Activated CD4-positive, alpha-beta T cell treated with anti-CD3 and anti-CD28 coated beads for 1 hour (primary cell): ENCODE measurements at places on chromosomes 3 and 15.

GRCh38 chr15:55770806-55771205 is 27.9 kb upstream of the PRTG start:
- DNase-seq, result no peak

DNA sequence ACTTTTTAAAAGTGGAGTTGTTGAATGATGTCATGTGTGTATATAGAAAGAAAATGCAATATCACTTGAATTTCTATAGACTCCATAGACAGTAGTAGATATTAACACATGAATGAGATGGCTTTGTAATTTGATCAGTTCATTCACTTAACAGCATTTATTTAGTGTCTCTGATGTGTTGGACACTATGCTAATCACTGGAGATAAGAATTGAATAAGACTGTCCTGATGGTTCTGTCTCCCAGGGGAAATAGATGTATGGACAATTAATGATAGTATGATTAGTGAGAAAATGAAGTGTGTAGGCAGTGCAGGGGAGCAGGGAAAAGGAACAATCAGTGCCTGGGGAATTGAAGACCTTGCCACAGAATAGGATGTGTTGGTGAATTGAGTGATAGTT is 72.9 kb downstream of the RIOX2 start:
- DNase-seq, result no peak

DNA sequence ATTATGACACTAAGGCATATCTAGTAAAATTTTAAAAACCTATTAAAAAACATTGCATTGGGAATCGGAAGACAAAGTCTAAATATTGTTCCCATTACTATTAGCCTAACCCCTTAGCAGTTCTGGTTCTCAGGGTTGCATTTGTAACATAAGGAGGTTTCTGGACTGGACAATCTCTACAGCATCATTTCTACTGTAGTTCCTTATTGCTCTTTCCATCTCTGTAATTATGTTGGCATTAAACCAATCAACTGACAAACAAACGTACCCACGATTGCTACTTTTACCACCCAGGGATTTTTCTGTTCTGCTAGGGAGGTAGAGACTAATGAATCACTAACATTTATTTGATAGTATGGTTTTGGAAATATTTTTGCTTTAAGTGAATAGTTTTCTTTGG is 190.8 kb downstream of the CBLB start:
- no peak for DNase-seq

- no peak for DNase-seq
These were observed 36.2 kb downstream of the SPINK8 start for GRCh38 chr3:48297111-48297810.

GRCh38 chr3:58366699-58367098 is 34.0 kb downstream of the PXK start:
- DNase-seq, result no peak

GRCh38 chr3:184015381-184016019 is 2.2 kb downstream of the ABCC5 start:
- DNase-seq, result no peak

DNA sequence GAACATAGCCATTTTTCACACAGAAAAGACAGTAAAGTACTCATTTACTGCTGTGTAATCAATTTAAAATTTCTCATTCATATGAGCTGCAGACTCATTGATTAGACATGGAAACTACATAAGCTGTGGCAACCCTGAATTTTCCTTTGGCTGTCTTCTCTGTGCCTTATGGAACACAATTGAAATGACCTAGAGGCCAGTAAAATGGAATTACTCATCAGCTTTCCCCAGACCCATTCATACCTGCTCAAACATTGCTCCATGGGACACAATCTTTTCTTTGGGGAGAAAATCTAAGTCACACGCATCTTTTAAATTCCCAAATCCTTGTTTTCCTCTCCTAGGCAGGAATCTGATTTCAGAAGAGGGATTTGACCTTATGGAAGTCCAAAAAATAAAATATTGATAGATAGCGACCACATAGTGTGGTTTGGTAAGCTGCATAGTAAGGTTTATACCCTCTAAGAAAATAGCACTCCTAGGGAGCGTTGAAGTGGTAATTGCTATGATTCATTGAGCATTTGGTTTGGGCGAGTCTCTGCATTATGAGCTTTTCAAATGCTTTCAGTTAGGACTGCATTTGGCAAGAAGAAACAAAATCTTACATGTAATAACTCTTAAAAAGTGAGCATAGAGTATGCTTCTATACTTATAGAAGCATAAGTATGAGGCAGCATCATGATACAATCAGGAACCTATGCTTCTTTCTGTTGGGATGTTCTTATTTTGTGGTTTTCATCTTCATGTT is 243.4 kb upstream of the GADL1 start:
- DNase-seq, result no peak

DNA sequence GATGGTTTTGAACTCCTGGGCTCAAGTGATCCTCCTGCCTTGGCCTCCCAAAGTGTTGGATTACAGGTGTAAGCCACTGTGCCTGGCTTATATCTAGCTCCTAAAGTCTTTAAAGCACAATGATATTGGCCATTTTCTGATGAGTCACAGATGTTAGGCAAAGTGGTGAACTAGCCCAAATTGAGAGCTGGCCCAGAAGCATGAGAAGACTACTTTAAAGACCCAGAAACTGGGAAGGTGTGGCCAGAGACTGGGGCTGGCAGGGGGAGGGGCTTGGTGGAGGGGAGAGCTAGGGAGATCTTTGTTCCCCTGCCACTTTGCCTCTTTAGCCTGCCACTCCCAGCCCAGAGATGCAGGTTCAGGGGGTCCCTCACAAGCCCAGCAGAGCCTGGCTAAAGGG is 21.6 kb downstream of the CHRNA3 start:
- DNase-seq, result no peak

DNA sequence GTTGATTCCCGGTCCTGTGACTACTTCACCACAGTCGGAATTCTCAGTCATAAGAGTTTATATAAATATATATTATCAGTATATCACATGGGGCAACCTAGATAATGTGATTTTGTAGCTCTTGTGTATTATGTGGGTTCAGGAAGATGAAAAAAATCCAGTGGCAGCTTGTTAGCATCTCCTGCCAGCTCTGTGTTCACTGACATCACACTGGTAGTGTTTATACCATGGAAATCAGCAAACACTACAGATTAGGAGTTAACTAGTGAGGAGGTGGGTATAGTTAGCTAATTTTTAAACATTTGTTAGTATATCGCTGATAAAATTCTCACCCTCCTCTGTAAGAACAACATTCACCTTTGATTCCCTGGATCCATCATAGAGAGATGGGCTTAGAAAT is 44.5 kb upstream of the KCNMB2 start:
- DNase-seq, result no peak

GRCh38 chr3:15042936-15043335 is 22.2 kb downstream of the MRPS25 start:
- no peak for DNase-seq

DNA sequence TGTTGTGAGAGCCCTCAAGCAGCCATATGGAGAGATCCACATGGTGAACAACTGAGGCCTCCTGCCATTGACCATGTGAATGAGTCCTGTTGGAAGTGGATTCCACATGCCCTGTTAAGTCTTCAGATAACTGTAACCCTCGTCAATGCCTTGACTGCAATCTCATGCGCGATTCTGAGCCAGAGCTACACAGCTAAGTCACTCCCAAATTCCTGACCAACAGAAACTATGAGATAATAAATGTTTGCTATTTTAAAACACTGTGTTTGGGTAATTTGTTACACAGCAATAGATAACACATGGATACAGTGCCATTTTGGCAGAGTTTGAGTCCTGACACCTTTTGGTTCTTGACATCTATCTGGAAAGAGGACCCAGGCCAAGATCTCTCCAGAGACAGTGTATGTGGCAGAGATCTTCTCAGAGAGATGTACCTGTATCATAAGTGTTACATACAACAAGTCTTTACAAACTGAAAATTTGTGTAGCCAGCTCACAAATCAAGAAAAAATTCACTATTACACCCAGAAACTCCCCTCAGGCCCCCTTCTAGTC is 34.5 kb upstream of the BNC1 start:
- no peak for DNase-seq

- DNase-seq, result no peak
These were observed 283.2 kb downstream of the ZBTB20 start for GRCh38 chr3:114863848-114864247.

GRCh38 chr3:17840126-17840525 is 97.7 kb upstream of the TBC1D5 start:
- no peak for DNase-seq

DNA sequence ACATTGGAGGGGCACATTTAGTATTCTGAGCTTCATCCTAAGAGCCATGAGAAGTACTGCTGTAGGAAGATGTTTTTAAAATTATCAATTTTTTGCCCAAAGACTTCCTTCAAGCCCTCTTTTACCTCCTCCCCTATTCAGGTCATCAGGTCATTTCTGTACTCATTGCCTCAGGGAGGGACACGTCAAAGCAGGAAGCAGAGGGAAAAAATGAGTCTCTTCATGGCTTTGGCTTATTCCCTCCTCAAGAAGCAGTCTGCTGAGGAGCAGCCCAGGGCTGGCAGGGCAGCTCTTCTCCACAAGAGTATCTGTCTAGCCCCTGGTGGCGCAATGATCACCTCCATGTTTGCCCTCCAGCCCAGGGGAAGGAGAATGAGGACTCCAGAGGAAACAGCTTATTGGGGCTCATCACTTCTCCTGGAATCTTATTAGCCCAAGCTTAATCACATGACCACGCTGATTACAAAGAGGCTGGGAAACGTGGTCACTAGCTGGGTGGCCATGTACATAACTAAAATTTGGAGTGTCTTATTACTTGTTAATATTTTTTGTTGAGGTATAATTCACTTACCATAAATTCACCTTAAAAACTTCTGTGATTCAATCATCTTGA is 44.2 kb upstream of the GATA2 start:
- DNase-seq, result no peak

DNA sequence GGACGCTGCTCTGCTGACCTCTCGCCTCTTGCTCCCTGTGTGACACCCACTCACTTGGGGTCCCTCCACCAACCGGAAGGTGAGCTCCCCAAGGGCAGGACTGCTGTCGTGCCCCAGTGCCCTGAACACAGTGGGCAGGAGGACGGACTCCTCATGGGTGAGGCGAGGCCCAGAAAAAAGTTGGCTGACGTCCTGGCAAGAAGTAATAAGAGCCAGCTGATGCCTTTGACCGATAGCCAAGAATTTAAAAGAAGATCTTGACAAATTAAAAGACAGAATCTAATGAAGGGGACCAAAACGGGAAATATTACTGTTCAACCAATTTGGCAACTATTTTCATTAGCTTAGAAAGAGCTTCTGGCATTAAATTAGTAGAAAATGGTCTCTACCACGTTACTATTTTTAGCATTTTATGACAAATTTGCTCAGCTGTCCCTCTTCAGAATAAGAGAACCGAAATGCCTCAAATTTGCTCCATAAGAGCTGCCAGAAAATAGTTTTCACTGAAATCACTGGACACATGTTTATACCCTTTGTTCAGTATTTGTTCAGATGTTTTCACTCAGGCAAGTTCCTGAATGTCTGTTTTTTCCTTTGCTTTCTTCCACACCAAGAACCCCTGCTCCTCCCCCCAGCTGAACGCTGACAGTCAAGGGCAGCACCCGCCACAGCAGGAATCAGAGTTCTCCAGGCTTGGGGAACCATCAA is 60.5 kb downstream of the XXYLT1 start:
- no peak for DNase-seq

GRCh38 chr3:135191708-135192107 is 396.6 kb downstream of the EPHB1 start:
- DNase-seq, result no peak

- DNase-seq, result no peak
These were observed 18.1 kb downstream of the MCF2L2 start for GRCh38 chr3:183410280-183410679.

DNA sequence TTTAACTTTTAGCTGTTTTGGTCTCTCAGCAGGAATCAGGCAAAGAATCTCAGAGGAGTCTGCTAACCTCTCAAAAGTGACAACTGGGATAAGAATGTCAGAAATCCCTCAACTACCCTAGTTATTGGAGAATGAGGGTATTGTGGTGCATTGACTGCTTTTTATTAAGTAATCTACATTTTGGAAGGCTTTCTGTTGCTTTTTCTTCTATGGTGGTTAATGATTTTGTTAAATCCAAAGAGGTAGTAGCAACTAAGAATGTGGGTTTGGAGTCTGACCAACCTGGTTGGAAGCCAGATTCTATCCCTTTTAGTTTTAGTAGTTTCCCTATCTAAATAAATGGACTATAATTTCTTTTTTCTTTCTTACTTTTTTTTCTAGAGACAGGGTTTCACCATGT is 94.7 kb upstream of the RNF7 start:
- no peak for DNase-seq

- DNase-seq, result no peak
These were observed 11.4 kb upstream of the CCDC174 start for GRCh38 chr3:14640157-14640562.

DNA sequence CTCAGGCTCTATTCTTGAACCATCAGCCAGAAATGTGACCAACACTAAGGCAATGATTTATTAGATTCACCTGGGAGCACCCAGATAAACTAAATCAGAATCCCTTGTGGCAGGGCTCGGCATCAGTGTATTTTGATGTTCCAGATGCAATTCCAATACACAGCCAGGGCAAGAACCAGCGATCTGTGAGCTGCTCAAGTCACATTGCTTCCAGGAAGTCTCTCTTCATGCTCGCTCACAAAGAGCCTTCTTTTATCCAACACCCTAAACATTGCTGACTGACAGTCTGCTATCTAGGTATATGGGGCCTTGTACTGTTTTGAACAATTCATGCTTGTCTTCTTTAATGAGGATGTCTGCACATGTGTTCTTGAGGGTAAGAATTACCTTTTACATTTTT is 40.9 kb upstream of the GOLGA8J start:
- no peak for DNase-seq

- no peak for DNase-seq
These were observed 47.5 kb upstream of the FAM98B start for GRCh38 chr15:38406436-38406835.

- DNase-seq, result no peak
These were observed 218.1 kb downstream of the OSBPL10 start for GRCh38 chr3:31762888-31763351.

DNA sequence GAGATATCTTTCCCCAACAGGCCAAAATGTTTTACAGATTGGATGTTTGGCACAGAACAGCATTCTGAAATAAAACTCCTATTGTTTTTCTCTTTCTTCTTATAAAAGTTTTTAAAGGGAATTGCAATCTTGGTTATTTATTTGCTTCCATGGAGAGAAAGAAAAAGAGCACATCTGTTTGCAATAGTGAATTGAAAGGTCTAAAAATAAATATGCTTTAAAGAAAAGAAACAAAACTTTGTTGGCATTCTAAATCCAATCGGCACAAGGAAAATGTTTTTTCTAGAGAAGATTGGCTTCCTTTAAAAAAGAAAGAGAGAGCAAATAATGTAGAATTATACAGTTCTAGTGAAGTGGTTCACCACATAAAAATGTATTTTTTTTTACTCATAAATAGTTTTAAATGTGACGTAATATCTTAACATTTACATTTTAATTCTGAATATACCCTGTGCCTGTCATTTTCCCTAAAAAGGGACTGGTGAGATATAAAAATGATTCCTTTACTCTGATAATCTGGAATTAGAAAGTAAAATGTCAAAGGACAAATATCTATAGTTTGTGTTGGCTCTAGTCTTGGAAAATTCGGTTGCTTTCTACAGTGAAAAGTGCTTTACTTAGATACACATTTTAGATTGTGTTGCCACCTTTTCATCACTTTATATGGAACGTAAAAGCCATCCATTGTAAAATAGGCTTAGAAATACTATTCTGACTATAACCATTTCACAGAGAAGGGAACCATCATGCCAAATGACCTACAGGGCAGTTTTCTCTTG is 257.4 kb upstream of the CBLB start:
- no peak for DNase-seq

- no peak for DNase-seq
These were observed 74.0 kb downstream of the RBMS3 start for GRCh38 chr3:29354894-29355293.
